ENCODE measurements at places on chromosomes 2 and 18. TPM values are rescaled to one million over a fixed set of nuclear protein-coding genes. Genes with fewer than 3 reads are reported as not detected.
A peak's percentile ranks its signal among the peaks of the same experiment; 100 is the strongest.

Gene ANKRD30BL
- not detected for total RNA-seq

Gene GALNT13
- total RNA-seq, result 26.3 TPM

Gene ANKRD62
- total RNA-seq, result 0.13 TPM

Gene PDCL3
- 15.0 TPM for total RNA-seq

Gene STAMBP
- 29.2 TPM for total RNA-seq

Gene HRH4
- not detected for total RNA-seq

Gene CUL3
- 138 TPM for total RNA-seq

Gene SCYGR4
- not detected for total RNA-seq

Gene RESP18
- not detected for total RNA-seq

DNA sequence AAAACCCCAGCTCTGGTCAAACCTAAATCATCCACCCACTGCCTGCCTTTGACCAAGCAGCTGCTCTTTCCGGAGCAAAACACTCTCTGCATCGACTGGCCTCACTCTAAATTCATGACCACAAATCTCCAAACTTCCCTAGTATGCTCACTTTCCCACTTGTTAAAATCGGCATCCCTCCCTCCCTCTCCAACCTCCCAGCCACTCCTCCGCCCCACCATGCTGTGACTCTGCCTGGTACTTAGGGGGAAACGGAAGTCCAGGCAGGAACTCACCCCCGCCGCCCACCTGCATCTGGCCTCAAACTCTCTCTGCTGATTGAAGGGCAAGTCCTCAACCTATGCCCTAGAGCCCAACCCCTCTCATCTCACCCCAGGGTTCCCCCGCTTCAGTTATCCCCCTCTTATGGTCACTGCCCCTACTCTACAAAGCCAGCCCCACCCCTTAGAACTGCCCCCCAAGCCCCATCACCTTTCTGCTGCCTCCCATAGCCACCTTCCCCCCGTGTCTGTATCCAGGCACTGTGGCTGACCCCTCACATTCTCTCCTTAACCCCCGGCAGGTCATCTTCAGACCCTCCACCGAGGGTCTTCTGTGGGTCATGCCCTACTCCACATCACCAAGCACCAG lies 3.8 kb upstream of the ADRA2B start:
- H3K4me1 ChIP-seq, result peaks cover 16% of the 10 kb centered on the region
- no peak for DNase-seq
- no peak overlapping the region for H3K27ac ChIP-seq

DNA sequence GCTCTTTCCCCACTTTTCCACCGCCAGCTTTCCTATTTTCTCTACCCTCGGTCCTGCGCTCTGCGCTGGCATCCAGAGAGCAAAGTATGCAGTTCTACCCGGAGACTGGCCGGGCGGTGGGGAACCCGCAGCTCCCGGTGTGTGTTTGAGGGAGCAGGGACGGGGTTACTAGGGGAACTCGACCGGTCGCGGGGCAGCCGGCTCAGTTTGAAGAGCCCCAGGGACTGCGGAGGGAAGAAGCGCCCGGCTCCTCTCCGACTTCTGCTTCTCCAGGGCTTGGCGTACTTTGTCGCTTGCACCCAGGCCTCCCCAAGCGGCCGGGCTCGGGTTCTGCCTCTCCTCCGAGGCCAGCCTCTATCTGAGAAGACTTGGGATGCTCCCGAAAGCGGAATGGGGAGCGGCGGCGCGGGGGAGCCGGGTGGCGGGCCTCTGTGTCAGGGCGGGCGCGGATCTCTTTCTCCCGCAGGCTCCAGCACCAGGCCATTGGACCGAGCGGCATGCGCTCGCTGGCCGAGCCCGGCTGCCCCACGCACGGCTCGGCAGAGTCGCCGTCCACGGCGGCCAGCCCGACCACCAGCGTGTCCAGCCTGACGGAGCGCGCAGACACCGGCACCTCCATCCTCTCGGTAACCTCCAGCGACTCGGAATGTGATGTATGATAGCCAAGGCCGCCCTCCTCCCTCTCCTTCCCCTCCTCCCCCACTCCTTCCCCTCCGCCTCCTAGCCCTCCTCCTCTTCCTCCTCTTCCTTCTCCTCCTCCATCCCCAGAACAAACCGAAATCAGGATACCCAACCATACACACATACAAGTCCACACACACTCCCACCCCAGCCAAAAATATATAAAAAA lies 2.8 kb downstream of the SIX3 start:
- H3K27ac ChIP-seq, result no peak overlapping the region
- peaks cover 58% of the 10 kb centered on the region for H3K27me3 ChIP-seq

DNA sequence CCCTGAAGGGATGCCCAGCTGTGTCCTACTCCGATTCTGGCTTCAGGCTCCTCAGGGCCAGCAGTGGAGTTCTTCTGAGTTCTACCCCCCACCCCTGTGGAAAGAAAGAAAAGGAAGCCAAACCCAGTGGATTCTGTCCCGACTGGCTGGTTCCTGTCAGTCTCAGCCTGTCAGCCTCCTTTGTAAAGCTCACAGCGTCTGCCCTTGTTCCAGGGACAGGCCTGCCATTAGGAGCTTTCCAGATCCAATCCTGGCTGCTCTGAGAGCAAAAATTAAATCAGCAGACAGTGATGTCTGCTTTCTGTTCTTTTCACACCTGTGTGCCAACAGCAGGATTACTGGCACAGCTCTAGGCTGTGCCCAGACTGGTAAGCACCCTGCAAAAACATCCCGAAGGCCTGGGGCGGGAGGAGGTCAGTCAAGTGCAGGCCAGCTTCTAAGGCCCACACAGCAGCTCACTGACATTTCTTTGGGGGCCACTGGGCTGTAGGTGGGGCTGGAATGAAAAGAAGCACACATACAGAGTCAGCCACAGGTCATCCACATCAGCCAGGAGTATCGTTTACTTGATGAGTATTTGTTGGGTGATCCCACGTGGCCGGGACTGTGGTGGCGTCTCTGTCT lies 69.1 kb downstream of the EHD3 start:
- H3K36me3 ChIP-seq, result no peaks in the 10 kb centered on the region
- peaks cover 3% of the 10 kb centered on the region for H3K4me1 ChIP-seq
- no peak overlapping the region for H3K27ac ChIP-seq
- no peaks in the 10 kb centered on the region for H3K27me3 ChIP-seq
- H3K4me3 ChIP-seq, result no peak overlapping the region

DNA sequence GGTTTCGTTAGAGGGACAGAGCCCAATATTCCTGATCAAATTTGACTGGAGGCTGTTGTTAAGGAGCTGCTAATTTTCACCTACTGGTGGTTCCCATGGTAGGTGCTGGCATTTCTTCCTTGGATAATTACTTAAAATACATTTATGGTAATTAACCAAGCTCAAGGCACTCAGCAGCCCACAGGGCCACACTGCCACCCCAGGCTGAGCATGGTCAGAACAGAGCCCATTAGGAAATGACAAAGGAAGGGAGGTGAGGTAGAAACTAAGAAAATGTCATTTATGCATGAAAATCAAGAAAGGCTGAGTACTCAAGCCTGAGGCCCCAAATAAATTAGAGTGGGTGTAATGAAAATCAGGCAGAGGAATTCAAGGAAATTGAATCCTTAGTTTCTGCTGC lies 510.2 kb upstream of the GYPC start:
- no peak for DNase-seq
- H3K4me3 ChIP-seq, result no peak overlapping the region
- no peaks in the 10 kb centered on the region for H3K36me3 ChIP-seq
- H3K27ac ChIP-seq, result no peak overlapping the region
- H3K27me3 ChIP-seq, result no peaks in the 10 kb centered on the region
- no peaks in the 10 kb centered on the region for H3K4me1 ChIP-seq

GRCh38 chr18:50879302-50880118 lies 592 bp downstream of the ME2 start:
- H3K4me3 ChIP-seq, result peak overlapping the region; percentile 99
- peaks cover 14% of the 10 kb centered on the region for H3K27me3 ChIP-seq
- DNase-seq, result no peak
- peaks cover 31% of the 10 kb centered on the region for H3K4me1 ChIP-seq
- H3K27ac ChIP-seq, result peak overlapping the region; percentile 82
- no peaks in the 10 kb centered on the region for H3K36me3 ChIP-seq

GRCh38 chr2:239192456-239192855 lies 208.4 kb downstream of the HDAC4 start:
- peaks cover 2% of the 10 kb centered on the region for H3K27me3 ChIP-seq
- H3K27ac ChIP-seq, result no peak overlapping the region
- no peaks in the 10 kb centered on the region for H3K4me1 ChIP-seq
- no peak for DNase-seq

DNA sequence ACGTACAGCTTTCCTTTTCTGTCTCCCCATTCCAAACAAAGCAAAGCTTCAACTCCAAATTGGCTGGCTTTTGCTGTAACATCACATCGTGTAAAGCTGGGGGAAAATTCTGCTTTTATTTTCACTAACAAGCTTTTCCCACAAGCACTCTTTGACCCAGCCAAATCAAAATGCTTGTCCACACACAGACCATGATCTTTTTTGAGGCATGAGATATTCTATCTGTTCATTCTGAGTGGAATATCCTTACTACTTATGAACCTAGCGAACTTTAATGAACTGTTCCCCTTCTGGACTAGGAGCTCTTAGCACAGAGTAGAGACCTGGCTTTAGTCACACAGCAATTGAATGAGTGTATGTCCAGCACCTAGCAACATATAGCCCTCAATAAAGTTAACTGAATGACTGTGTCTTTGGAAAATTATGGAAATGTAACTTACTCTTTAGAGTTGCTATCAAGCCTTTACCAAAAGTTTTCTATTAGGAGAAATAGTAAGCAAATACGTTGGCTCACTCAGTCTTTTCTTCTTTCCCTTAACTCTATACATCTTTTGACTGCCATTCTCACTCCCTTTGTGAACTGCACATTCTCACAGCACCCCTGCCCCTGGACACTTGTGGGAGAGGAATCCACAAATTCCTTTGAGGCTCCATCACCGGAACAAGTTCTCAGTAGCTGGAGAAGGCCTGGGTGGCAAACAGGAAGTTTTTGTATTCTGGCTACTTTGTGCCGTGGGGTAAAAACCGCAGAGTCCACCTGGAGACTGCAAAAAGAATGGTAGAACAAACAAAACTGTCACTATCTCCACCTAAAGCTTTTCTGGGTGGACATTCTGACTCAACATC lies 1.3 kb upstream of the UBE2E3 start:
- peaks cover 33% of the 10 kb centered on the region for H3K4me1 ChIP-seq
- peaks cover 8% of the 10 kb centered on the region for H3K36me3 ChIP-seq
- H3K27me3 ChIP-seq, result peaks cover 12% of the 10 kb centered on the region
- DNase-seq, result no peak
- peak overlapping the region; percentile 93 for H3K27ac ChIP-seq
- peak overlapping the region; percentile 90 for H3K4me3 ChIP-seq

- no peaks in the 10 kb centered on the region for H3K36me3 ChIP-seq
- no peak overlapping the region for H3K27ac ChIP-seq
- no peaks in the 10 kb centered on the region for H3K4me1 ChIP-seq
- no peak overlapping the region for H3K4me3 ChIP-seq
- no peak for DNase-seq
- H3K27me3 ChIP-seq, result peaks cover 4% of the 10 kb centered on the region
These were observed 89.1 kb upstream of the GCFC2 start for GRCh38 chr2:75799859-75800258.

GRCh38 chr2:238448031-238448955 lies 21.6 kb downstream of the ASB1 start:
- no peak overlapping the region for H3K4me3 ChIP-seq
- H3K36me3 ChIP-seq, result peaks cover 14% of the 10 kb centered on the region
- DNase-seq, result no peak
- H3K27ac ChIP-seq, result no peak overlapping the region
- H3K4me1 ChIP-seq, result no peaks in the 10 kb centered on the region
- H3K27me3 ChIP-seq, result peaks cover 4% of the 10 kb centered on the region

GRCh38 chr2:239099474-239099873 lies 251.6 kb downstream of the TWIST2 start:
- H3K27ac ChIP-seq, result no peak overlapping the region
- no peak for DNase-seq
- no peaks in the 10 kb centered on the region for H3K4me1 ChIP-seq
- peaks cover 2% of the 10 kb centered on the region for H3K27me3 ChIP-seq

DNA sequence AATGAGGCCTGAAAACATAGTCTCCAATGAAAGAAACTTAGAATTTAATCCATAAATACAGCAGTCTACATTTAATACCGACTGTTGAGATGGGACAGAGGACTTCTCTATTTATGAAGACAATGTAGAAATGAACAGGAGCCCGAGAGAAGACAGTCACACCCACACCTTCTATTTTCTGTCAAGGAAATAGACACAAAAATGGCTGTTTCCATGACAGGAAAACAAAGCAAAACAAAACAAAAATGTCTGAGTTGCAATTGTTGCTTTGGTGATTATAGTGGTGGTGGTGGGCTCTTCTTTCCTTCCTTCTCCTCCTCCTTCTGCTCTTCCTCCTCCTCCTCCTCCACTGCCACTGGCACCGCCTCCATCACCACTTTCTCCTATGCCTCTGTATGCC lies 72.3 kb upstream of the CCDC68 start:
- peaks cover 4% of the 10 kb centered on the region for H3K4me1 ChIP-seq
- no peak overlapping the region for H3K4me3 ChIP-seq
- DNase-seq, result no peak

DNA sequence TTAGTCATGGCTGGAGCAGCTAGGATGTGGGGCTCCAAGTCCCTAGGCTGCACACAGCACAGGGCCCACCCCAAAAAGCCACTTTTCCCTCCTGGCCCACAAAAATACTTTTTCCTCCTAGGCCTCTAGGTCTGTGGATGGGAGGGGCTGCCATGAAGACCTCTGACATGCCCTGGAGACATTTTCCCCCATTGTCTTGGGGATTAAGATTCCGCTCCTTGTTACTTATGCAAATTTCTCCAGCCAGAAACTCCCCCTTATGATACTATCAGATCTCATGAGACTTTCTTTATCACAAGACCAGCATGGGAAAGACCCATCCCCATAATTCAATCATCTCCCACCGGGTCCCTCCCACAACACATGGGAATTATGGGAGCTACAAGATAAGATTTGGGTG lies 125.9 kb downstream of the ESCO1 start:
- H3K4me1 ChIP-seq, result peaks cover 5% of the 10 kb centered on the region
- DNase-seq, result no peak
- H3K4me3 ChIP-seq, result no peak overlapping the region
- peaks cover 29% of the 10 kb centered on the region for H3K36me3 ChIP-seq
- no peak overlapping the region for H3K27ac ChIP-seq

DNA sequence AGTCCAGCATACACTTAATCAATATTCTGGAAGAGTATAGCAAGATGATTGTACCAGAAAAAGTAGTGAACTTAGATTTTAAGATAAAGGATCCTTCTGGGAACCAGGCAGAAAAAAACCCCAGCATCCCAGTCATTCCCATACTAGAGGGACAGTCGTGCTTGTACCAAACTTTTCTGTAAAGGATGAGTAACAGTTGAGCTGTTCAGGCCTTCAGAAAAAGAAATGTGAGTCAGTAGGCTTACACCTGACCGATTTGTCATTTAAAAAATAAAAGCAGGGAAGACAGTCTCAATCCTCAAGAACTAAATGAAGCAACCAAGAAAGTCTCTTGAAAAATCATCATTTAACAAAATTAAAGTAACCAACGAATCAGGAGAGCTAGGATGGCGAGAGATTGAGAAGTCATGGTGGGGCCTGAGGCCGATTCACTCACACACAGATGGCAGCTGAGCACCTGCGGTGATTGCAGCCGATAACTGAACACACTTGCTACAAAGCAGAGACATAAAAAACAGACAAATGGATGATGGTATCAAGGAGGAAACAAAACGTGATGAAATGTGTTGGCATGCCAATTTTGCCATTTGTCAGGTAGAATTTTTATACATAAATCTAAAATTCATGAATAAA lies 170.0 kb upstream of the ALKAL2 start:
- no peaks in the 10 kb centered on the region for H3K36me3 ChIP-seq
- no peak overlapping the region for H3K27ac ChIP-seq
- peaks cover 4% of the 10 kb centered on the region for H3K27me3 ChIP-seq
- peaks cover 4% of the 10 kb centered on the region for H3K4me1 ChIP-seq
- DNase-seq, result no peak

Data from endothelial cell (in vitro differentiated cells).